ENCODE measurements at places on chromosomes 3 and 15.

DNA sequence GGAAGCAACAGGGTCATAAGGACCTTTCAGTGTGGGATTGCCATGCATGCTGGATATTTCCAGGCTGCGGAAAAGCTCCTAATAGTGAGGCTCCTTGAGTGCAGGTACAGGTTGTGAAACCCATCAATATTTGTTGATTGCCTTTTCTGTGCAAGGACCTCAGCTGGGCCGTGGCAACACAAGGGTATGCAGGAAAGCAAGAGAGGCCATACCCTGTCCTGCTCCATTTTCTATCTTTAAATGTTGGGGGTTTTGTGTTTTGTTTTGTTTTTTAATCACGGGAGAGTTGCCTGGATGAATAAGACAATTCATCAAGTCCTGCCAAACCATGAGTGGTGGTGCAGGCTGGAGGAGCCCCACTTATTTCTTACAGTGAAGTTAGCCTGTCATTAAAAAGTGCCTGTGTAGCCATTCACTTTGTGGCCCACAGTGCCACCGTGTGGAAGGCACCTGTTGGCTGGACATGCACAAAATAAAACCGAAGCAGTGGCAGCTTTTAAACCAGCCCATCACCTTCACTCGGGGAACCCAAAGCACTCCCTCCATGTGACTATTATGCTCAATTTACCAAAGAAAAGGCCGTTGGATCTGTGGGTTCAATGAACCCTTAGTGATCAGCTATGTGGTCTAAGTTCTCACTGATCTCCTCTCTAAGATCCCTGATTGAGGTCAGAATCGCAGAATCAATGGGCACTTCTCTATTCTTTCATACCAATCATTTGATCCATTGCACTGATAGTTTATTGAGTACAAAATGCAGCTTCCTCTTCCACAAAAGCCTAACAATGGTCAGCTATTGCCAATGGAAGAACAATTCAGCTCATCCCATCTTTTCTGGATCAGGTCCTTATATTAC, 42.2 kb downstream of the CLDN18 start:
- DNase-seq, result no peak

DNA sequence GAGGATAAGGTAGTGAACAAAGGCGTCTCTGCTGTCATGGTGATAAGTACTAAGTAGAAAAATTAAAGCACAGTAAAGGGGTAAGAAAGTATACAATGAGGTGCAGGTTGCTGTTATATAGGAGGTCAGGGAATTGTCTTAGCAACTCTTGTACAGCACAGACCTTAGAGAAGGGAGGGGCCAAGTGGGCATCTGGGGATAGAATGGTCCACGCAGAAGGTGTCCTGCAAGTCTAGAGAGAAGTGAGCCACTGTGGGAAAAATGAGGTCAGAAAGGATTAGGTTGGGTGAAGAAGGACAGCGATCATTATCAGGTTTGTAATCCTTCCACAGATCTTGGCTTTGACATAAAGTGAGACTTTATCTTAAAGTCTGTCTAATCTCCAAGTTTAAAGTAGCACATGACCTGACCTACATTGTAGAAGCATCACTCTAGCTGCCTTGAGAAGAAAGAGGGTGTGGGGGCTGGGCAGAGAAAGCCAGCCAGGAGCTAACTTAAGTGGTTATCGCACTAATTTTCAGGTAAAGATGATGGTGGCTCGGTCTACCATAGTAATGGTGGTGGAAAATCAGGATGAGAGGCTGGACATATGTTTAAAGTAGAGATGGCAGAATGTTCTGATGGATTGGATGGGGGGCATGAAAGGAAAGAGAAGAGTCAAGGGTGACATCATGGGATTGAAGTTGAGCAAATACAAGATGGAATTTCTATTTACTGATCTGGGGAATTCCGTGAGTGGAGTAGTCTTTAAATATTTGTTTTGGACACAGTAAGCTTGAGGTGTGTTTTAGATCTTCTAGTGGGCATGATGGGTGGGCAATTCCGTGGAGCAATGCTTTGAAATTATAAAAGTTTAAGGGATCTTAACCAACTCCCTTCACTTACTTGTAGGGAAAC, 919.2 kb downstream of the ROBO1 start:
- no peak for DNase-seq

- peak; percentile 7 for DNase-seq
Observed at GRCh38 chr3:47961815-47962606, 54.2 kb downstream of the MAP4 start.

DNA sequence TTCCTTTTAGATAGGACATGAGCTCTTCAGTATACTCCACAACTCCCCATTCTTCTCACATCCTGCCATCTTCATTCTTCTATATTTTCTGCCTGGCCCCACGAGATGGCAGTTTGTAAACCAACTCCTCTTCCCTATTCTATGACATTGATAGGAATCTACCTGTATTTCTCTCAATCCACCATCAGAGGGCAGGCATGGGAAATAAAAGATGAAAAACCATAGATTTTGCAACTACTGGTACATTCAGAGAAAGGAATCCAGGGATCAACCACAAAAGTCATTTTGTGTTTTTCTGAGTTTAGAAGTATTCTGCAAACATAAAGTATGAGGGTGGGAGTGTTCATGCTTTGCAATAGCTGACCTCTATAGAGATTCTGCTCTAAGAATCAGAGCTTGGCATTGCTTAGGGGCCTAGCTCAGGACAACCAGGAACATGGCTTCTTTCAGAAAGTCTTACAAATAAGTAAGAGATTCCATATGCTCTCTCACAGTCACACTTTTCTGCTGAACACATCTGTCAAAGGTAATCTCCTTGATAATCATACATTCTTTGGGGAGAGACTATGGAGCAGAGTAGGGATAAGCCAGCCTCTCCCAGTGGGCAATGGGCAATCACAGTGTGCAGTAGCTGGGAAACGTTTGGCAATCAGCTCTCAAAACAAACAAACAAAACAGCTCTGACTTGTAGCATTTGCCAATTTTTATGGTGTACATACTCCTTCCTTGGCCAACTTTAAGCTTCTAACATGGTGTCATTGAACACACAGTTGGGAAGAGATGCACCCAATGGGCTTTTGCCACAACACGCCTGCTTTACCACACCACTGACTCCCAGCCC, 43.1 kb upstream of the SLC25A36 start:
- DNase-seq, result peak; percentile 5

DNA sequence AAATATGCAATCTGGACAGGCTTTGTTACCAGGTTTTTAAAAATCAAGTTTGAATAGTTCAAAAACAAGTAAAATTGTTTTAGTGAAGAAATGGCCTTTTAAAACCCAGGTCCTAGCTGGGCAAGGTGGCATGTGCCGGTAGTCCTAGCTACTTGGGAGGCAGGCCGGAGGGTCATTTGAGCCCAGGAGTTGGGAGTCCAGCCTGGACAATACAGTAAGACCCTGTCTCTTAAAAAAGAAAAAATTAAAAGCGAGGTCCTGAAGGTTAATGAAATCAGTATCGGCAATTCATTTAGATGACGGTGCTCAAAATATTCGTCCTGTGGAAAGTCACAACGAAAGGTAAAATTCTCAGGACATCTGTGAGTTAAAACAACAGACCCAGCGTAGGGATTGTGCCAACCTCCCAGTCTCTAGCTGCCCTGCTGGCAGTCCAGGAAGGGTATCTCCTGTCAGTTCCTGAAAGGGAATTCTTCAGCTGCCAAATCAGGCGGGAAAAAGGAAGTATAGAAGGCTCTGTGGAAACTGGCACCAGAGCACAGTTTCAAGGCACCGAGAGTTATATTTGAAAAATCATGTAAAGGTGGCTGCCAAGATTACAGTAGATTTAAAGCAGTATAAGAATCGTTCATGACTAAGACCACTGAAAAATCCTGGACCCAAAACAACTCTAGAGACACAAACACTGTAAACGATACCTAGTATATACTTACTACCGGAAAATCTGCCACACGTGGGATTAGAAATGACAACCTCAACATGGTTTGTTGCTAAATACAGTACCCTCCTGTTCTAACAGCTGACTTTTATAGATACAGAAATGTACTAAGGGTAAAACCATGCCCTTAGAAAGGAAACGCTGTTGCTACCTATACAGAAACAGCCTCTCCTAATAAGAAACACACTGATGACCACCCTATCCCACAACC, 1.2 kb upstream of the ABHD17C start:
- no peak for DNase-seq

DNA sequence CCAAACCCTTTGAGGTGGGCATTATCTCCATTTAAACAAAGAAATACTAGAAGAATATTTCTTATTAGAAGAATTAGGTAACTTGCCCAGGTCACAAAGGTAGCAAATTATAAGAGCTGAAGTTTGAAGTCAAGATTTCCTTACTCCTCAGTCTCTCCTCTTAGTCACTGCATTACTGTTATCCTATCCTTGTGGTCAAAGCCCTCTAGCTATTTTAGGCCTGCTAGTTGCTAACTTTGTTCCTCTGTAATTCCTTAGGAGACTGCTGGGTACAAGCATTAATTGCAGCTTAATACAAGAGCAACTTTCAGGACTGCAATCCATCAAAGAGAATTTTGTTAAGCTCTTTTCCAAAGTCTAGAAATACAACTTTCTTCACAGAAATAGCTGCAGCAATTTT, 528.2 kb downstream of the ZIC1 start:
- no peak for DNase-seq

- no peak for DNase-seq
Observed at GRCh38 chr3:119529883-119530282, 29.5 kb downstream of the CD80 start.

DNA sequence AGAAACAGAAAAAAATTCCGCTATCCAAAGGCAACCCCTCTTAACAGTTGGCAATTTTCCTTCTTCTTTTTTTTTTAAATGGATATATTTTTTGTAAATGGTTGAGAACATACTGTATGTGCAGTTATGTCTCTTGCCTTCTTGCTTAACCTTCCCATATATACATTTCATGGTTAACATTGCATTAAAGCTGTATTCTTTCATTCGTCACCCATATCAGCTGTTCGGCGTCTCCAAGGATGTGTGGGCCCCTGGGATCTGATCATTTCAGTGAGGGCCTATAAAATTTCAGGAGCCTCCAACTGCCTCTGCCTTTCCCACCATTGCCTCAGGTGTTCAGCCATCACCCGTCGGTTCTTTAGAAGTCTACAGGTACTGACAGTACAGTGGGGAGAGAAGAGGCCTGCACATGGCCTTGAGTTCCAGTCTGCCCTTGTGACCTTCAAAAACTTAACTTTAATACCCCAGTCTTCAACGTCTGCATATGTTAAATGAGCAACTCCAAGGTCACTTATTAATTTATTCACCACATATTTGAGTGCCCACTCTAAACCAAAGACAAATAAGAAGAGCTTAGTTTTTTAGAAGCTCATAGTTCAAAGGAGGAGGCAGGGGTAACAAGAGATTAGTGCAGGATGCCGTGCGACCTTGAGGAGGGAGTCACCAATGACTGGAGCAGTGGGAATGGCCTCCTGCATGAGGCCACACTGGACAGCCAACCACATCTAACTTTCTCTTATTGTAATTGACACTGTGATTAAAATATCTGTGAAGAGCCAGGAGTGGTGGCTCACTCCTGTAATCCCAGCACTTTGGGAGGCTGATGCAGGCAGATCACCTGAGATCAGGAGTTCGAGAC, 6.9 kb downstream of the ST6GAL1 start:
- DNase-seq, result no peak

DNA sequence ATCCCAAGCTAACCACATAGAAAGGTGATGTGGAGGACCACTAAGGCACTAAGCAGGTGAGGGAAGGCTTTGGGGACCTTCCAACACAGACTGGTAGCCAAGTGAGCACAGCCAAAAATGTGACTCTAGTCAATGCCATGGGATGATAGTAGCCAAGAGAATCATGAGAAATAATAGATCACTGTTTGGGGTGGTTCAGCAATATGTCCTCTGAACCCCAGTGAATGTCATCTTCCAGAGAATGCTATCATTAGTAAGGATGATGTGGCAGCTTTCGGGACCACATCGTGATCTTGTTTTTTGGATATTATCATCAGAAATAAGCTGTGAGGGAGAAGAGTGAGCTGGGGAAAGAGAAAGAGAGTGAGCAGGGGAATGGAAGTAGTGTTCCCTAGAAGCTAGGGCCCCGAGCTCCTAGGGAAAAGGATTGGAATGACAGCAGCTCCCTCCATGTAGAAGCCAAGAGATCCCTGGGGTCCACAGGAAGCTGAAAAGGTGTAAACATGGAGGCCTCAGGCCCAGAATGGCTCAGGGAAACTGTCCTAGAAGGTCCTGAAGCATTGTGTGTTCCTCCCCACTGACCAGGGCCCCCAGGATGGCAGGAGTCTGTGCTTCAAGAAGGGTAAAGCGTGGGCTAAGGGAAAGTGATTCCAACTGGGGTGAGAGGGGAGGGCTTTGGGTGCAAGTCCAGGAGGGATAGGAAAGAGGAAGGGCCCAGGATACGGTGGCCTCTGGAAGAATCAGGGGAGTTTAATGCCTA, 56.6 kb upstream of the KLF13 start:
- peak; percentile 0 for DNase-seq
